SK-N-SH treated with all-trans-retinoic acid at 6 μM for 48 hours (cell line): ENCODE measurements at places on chromosomes 7 and 10.
A peak's percentile ranks its signal among the peaks of the same experiment; 100 is the strongest.

- no peak for ATAC-seq
Measured at GRCh38 chr10:64109926-64110495, 588.8 kb downstream of the REEP3 start.

DNA sequence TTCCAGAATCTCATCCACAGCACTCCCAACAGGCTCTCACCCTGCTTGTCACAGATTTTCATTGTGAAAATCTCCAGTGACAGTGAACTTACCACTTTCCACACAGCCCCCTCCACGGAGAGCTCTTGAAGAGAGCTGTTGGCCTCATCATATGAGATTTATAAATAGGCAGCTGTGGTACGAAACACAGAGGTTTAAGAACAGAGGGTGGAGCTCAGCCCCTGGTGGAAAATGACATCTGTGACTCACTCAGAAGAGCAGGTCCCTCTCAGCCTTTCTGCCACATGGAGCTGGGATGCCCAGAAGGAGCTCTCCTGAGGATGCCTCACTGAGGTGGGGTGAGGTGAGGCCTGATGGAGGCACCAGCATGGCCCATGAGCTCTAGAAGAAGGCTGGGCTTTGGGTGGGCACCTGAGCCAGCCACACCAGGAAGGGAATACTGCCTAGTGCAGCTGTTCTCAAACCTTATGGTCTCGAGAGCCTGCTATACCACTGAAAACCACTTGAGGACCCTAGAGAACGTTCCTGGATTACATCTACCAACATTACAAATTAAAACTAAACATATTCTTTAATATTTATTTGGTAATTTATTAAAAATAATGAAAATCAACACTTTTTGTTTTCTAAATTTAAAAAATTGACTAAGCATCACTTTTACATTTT lies 25.8 kb upstream of the EEPD1 start:
- ATAC-seq, result no peak

- no peak for ATAC-seq
Measured at GRCh38 chr10:119705434-119705831, 20.4 kb upstream of the INPP5F start.

- ATAC-seq, result no peak
Measured at GRCh38 chr7:154888690-154889089, 114.2 kb downstream of the PAXIP1 start.

DNA sequence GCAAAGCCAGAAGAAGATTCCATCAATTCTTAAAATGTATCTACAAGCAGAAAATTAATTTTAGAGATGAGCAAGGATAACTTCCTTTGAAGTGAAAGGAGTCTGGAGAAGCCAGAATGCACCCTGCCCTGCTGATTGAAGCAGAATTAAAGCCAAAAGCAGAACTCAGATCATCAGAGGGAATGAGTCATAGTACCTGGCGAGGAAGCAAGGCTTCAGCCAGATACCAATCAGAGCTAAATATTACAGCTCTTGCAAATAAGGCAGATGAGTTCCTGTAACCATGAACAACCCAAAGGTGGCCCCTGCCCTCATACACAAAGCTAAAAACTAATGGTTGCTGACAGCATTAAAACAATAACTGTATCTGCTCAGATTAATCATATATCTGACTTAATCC lies 10.4 kb downstream of the HTR7 start:
- peak; percentile 43 for ATAC-seq

DNA sequence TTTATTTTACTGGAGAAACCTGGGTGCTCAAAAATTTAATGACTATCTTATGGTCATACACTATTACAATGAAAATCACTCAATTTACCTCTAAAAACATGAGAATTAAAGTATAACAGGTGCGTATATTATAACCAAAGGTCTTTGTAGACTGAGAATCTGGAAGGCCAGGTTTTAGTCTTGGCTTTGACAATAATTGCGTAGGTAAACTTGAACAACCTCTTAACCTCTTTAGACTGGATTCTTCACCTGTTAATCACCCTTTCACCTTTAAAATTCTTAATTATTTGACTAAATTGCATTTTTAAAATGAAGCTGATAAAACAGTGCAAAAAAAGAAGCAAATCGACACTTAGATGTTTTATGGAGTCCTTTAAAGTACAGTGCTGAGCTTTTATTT lies 156.1 kb downstream of the SEMA3E start:
- ATAC-seq, result no peak
